H9 (cell line): ENCODE measurements at places on chromosomes 3 and 15.

DNA sequence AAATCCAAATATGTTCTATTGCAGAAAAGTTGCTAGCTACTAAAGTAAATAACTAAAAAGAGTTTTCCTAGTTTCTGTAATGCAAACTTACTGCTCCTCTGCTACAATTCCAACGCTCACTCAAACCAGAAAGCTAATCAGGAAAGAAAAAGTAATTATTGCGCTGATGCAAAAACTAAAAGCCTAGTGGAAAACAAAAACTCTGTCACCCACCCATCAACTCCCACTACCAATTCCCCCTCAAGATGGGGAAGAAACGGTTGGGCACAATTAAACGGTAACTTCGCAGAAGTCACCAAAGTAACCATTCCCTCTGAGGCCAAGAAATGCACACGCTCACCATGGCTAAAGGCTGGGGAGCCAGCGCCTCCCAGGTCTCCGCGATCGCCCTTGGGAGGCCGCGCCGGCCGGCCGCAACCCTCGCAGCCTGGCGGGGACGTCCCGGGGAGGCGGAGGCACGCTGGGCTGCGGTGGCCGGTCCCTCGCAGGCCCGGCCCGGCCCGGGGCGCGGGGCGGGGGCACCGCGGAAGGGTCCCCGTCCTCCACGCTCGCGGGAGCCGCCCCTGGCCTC lies 684 bp downstream of the SLTM start:
- no peak for DNase-seq

DNA sequence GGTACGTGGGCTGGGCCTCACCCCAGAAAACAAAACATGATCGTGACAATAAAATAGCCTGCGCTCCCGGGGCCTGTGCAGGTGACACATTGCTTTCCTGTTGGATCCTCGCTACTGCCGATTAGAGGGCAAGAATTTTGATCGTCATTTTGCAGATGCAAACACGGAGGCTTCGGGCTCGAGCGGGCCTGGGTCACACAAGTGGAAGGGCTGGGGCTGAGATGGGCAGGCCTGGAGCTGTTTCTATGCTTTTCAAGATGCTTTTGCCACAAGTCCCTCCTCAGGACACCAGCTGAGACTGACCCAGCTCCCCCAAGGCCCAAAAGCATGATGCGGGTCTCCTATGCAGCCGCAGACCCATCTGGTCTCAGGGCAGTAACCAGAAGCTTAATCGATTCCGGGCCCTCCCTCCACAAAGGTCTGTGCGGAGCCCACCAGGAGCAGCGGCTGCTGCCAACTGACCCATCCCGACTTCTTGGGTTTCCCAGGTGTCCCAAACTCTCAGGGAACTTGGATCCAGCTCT lies 30.0 kb downstream of the RGMA start:
- DNase-seq = no peak

DNA sequence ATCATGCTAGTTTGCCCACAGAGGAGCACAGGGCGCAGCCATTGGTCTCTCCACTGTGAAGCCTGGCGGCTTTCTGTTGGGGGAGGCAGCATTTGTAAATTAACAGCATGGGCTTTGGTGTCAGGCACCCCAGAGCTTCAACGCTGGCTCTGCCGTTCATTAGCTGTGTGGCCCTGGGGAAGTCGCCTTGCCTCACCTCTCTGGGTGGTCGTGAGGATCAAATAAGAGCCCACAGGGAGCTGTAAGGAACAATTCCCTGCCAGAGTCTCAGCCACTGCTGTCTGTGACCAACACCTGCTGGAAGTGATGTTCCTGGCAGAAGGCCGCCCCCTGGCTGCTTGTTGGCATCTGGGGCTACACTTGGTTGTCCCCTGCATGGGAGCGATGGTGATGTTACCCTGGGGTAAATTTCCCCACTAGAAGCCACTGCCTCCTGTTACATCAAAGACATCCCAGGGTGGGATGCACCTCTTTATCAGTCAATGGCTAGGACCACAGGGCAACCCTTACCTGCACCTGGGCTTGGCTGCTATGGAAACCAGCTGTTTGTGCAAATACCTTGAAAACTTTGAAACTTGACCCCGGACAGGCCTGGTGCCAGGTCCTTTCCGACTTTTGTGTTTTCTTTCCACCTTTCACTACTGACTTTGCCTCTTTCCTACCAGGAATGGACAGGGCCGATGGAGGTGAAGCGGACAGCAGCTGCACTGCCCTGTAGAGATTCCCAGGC lies 36.9 kb downstream of the DNASE1L3 start:
- DNase-seq = peak; percentile 80

- no peak for DNase-seq
Observed at GRCh38 chr3:137348936-137349335, 391.2 kb downstream of the IL20RB start.

- no peak for DNase-seq
Observed at GRCh38 chr3:4077950-4078349, 225.2 kb upstream of the SETMAR start.
